ENCODE measurements at places on chromosomes 11 and 22.

DNA sequence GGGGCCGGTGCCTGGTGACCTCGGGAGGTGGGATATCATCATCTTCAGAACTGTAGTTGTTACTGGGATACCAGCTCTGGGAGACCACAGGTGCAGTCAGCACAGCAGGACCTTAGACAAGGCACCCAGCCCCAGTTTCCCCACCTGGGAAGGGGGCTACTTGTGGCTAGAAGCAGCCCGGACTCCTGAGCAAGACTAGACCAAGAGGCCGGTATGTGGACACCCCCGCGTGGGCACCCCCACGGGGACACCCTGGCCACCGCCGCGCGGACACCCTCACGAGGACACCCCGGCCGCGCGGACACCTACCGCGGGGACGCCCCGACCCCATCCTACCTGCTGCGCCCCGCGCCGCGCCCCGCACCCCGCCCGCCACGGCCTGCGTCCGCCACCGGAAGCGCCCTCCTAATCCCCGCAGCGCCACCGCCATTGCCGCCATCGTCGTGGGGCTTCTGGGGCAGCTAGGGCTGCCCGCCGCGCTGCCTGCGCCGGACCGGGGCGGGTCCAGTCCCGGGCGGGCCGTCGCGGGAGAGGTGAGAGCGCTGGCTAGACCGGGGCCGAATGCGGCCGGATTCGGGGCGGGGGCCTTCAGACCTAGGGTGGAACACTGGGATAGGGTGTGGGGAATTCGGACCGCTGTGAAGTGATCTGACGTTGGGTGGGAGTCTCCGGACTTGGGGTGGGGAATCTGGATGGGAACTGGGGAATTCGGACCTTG is at the start of the genes COMT and TXNRD2:
Gene COMT, plus strand, starts transcription at position 408 of the 718 bp plus-strand sequence. CDS start 20,755 bp downstream, outside the sequence.
Gene TXNRD2, minus strand, starts transcription at position 454 of the 718 bp plus-strand sequence. Its CDS starts 15 bp downstream, at position 439.
- DNase-seq: no peak

- no peak for DNase-seq
Observed at GRCh38 chr11:84437071-84437980, 1151.2 kb upstream of the CCDC90B start.

GRCh38 chr11:117457835-117458234 is 130.2 kb downstream of the CEP164 start:
- no peak for DNase-seq

GRCh38 chr11:33932721-33933120 is 40.8 kb upstream of the LMO2 start:
- DNase-seq: no peak

DNA sequence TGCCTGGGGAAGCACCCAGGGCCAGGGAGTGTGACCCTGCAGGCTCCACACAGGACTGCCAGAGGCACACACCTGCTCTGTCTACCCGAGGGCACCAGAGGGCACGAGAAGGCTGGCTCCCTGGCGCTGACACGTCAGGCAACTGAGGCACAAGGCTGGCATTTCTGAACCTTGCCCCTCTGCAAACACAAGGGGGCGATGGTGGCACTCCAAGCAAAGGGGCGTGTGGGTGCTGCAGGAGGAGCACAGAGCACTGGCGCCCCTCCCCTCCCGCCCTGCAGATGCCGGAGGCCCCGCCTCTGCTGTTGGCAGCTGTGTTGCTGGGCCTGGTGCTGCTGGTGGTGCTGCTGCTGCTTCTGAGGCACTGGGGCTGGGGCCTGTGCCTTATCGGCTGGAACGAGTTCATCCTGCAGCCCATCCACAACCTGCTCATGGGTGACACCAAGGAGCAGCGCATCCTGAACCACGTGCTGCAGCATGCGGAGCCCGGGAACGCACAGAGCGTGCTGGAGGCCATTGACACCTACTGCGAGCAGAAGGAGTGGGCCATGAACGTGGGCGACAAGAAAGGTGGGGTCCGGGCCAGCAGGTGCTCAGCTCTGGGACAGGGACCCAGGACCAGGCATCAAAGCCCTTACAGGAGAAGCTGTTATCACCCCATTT is 20.8 kb upstream of the TXNRD2 start:
- peak; percentile 79 for DNase-seq

GRCh38 chr22:31155422-31155821 is 4.6 kb upstream of the RNF185 start:
- DNase-seq: no peak

DNA sequence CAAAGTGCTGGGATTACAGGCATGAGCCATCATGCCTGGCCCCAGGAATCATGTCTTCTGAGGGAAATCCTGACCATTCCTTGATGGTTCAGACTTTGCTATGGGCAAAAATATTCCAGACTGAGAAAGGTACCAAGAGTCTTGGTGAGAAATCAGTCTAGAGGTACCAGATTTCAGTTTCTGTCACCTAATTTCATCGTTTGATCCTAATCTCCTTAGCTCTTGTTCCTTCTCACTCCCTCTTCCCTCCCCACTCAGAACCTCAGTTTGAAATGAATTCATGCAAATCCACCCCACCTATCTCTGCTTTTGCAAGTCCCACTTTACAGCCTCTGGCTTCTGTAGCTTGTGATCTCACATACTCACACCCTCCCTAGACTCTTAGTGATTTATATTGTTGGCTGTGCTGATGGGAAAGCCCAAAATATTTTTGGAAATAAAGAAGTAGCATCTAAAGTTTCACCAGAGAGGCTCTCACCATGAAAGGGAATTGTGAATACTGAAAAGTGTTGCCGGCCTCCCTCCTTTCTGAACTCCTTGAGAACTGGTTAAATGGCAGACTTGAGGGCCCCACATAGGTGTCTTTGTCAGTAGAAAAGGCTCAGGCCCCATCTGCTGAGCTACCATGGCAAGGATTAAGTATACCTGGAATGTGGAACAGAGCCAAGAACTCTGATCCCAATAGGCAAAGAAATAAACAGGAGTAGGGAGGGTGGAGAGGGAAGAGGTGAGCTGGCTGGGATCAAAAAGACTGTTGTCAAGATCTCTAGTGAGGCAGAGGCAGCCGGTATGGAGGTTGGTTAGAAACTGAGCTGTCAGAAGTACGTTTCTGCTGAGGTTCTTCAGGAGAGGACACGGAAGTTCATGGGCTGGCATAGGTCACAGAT is 190.5 kb upstream of the MTMR2 start:
- DNase-seq: no peak
